ENCODE measurements at places on chromosomes 7 and 10.

DNA sequence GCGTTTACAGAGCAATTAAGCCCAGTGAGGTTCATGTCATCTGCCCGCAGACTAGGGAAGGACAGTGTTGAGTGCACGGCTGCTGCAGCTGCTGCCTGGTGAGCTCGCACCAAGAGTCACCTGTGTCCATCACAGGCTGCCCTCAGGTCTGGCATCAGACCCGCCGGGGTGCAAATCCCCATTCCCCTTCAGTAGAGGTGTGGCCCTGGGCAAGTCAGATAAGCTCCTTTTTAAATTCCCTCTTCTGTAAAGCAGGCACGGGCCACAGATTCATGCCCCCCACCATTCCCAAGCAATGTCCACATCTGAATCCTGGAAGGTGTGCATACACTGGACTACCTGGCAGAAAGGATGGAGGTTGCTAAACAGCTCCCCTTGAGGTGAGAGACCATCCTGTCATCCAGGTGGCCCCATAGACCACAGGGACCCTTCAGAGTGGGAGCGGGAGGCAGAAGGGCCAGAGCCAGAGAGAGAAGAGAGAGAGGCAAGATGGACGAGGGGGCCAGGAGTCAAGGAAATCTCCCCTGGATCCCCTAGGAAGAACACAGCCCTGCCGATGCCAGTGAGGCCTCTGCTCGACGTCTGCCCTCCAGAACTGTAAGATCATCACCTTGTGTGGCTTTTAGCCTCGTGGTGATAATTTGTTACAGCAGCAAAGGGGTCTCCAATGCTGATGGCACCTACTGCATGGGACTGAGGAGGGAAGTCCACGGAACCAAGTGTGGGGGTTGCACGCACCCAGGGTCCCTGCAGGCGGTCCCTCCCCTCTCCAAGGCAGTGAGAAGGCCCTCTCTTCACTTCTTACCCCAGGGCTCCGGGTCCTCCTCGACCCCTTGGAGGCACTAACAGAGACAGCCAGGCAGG, 168.8 kb downstream of the TCERG1L start:
- DNase-seq = no peak

GRCh38 chr7:55533729-55534080, 38.6 kb downstream of the VOPP1 start:
- DNase-seq = no peak

DNA sequence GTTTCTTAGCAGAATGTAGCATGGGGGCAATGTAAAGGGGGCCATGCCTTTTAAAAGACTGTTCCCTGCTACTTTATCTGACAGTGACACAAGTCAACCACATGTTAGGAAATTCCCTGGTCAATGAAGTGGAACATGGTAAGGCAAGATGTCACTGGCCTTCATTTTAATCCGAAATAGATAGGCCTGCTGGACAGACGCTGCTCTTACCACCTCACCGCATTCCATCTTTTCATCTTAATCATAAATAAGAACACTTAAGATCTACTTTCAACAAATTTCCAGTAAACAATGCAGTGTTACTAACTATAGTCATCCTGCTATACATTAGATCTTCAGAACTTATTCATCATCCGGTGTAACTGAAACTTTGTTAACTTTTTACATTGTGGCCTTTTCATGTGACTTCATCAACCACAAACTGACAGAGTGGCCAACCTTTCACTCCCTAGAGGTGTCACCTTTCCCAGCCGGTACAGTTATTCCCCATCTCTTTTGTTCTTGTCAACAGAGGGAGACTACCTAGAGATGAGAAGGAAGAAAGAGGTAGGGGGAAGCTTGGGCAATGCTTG, 15.6 kb downstream of the ASB4 start:
- no peak for DNase-seq

GRCh38 chr10:75187961-75188426, 22.6 kb upstream of the VDAC2 start:
- DNase-seq = no peak

DNA sequence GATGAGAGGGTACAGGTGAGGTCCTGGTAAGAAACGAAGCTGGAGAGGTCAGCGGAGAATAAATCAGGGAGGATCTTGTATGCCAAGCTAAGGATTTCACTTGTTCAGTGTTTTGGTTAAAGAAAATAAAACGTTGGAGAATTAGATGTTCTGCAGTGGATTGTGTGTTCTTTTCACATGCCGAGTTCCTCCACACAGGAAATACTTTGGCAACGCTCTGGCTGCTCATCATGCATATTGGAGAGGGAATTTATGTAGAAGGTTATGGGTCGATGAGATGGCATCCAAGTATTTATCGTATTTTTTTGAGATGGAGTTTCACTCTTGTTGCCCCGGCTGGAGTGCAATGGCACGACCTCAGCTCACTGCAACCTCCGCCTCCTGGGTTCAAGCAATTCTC, 11.0 kb downstream of the RPS24 start:
- no peak for DNase-seq

DNA sequence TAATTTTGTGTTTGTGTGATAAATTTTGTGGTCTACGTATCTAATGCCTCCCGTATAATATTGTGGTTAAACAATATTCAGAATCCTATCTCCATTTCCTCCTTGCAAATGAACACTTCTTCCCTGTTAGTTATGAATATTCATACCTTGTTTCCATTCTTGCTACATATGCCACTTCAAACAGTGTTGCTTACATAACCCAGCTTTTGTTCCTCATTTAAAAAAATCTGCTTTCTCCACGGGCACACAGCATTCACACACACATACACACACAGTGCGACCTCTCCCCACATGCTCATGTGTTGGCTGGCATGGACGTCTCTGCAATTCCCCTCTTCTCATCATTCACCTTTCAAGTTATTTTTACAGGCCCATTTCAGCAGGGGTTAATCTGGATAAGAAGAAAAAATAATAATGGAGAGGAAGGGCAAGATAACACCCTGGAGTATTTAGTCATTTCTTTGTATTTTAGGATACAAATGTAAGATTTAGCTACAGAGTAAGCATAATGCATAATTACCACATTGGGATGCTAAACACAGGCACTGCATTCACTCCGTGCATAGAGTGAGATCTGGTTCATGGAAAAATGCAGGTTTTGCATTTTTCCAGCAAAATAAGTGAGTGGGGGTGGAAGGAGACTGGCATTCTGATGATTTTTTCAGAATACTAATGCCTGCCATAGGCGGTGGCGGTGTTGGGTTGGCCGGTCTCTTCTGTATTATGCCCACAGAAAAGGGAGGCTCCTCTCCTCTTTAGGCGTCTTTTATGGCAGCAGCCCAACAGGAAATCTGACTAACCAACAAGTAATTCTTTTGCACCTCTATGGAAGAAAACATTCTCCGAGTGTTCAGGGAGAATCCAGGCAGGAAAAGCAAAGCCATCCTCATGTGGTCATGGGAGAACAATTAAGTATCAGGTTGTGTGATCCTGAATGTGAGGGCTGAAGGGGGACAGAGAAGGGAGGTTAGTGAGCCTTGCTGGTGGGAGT, 31.7 kb upstream of the ELMO1 start:
- no peak for DNase-seq

- no peak for DNase-seq
These were observed 8.3 kb upstream of the KAZALD1 start for GRCh38 chr10:101053516-101053915.

DNA sequence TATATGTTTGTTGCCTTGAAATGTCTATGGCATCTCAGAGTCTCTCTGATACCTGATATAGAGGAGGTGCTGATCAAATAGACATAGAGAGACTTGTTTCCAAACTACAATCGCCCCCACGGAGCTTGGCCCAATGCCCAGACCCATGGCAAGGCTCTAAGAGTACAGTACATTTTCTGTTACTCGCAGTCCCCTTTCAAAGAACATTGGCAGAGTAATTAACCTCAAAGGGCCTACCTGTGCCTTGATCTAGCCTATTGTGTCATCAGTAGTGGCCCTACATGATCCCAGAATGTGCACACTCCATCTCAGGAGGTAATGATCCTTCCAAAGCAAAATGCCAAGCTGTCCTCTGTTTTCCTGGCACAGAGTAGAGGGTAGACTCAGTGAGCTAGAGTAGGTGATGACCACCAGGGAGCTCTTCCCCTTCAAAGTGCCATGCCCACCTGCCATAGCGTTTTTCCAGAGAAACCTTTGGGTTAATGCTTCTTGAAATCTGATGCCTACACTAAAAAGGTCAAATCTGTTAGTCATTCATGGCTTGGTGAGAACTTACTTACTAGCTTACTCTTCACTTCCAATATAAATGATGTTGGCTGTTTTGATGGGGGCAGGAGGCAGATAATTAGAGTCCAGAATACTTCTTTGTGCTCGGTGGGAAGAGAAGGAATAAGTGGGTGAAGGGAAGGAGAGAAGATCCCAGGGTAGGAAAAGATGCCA, 41.2 kb upstream of the ACSL5 start:
- no peak for DNase-seq

- no peak for DNase-seq
These were observed 3.8 kb downstream of the STMP1 start for GRCh38 chr7:135666156-135666555.

GRCh38 chr7:45082031-45082830, 6.5 kb downstream of the NACAD start:
- DNase-seq = no peak

DNA sequence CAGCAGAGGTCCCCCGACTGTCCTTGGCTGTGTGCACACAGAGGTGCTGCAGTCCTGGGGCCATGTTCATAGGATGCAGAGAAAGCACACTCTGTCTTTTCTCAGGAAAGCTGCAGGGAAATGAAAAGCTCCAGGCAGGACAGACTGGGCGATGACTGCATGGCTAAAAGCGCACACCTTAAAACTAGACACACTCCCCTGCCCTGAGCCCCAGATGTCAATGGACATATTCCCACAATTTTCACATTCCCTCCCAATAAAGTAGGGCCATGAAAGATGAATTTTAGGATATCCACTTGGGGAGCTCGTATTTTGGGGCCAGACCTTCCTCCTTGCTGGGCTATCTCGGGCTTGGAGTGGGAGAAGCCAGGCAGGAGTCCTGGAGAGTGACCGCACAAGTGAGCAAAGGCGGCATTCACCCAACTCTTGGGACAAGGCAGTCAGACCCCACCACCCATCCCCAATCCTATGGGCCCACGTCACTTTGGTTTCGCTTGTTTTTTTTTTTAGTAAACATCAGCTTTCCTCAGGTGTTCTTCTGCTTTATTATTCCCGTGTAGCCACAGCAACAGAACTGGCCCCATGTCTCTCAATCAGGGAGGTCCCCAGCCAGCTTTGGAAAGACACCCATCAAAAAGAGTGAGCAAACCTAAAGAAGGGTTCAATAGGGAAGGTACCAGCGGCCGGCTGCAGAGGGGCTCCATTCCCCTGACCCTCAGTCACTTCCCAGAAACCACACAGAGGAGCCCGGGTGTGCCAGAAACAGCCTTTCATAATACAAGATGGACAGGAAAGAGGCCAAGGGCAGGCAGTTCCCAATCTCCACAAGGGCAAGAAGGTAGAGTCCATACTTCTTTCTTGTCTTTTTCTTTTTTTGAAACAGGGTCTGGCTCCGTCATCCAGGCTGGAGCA, 12.7 kb downstream of the GPRIN2 start:
- no peak for DNase-seq
